Stimulated activated CD4-positive, alpha-beta T cell treated with anti-CD3 and anti-CD28 coated beads, Interleukin-2, amount 100 ng/mL, for 48 hours (primary cell): ENCODE measurements at places on chromosomes 12 and 14.

DNA sequence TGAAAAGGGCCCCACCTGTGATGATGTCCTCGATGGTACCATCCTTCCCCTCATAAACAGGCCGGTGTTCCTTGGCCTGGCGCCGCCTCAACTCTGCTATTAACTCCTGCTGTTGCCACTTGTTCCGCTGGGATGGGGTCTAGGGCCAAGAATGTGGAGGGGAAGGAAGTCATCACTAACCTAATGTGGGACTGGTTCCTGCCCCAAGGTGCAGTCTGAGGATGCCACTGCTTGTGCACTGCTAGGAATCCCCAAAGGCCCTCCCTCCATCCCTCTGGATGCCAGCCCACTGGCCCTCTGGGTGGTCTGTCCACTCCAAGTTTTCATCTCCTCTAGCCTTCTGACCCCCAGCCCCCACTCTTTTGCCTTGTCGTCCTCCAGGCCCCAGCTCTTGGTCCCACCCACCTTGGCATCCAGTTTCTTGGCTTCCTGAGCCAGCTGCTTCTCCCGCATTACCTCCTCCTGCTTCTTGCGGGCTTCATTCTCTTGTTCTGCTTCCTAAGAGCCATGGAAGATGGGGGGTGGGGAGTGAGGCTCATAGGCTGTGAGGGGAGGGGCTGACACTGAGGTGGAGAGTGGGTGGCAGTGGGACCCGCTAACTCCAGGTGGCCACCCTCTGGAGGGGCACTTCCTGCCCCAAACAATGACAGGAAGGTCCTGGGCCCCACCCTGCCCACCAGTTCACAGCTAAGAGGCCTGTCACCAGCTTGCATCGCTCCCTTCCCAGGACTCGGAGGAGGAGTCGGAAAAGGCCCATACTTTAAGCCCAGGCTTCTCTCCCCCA is 23.7 kb downstream of the PRPF40B start:
- no peak for DNase-seq

DNA sequence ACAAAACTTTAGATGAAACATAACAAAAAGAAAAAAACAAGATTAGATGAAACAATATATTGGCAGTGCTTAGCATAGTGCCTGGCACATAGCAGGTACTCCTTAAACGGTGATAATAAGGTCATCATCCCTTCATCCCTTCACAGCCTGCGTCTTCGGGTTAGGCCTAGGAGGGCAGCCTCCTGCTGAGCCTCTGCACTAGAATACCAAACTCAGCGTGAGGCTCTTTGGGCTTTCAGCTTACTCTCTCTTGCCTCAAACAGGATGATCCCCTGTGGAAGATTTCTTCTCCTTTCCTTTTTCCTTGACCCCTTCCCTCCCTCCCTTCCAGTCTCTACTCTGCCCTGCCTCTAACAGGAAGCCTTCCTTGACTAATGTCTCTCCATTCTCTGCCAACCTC is 14.4 kb upstream of the FIGNL2 start:
- no peak for DNase-seq

- DNase-seq: no peak
These were observed 206.7 kb downstream of the AACS start for GRCh38 chr12:125271892-125272291.

GRCh38 chr12:120980800-120981368 is 2.5 kb downstream of the HNF1A start:
- no peak for DNase-seq
